Motor neuron (in vitro differentiated cells): ENCODE measurements at places on chromosomes 12 and 14. TPM values are rescaled to one million over a fixed set of nuclear protein-coding genes. Genes with fewer than 3 reads are reported as not detected.
A peak's percentile ranks its signal among the peaks of the same experiment; 100 is the strongest.

GLT8D2 gene
- 2.7 and 3.0 TPM in 2 replicates for total RNA-seq

CLEC4E gene
- total RNA-seq: not detected in 2 replicates

SLC10A1 gene
- 1.6 and 1.8 TPM in 2 replicates for total RNA-seq

RHEBL1 gene
- 0.45 and 0.62 TPM in 2 replicates for total RNA-seq

PRDM4 gene
- 29.9 and 32.7 TPM in 2 replicates for total RNA-seq

CLMN gene
- 3.5 and 4.2 TPM in 2 replicates for total RNA-seq

JPH4 gene
- 22.3 and 25.8 TPM in 2 replicates for total RNA-seq

TTC6 gene
- 0.05 and 0.50 TPM in 2 replicates for total RNA-seq

LMBR1L gene
- 68.6 and 88.9 TPM in 2 replicates for total RNA-seq

MYH6 gene
- total RNA-seq: not detected in 2 replicates

GPX2 gene
- total RNA-seq: 0.92 TPM in 1 of 2 replicates, not detected in the other

CLEC4C gene
- total RNA-seq: not detected in 2 replicates

ZBTB42 gene
- total RNA-seq: 1.0 and 1.1 TPM in 2 replicates

LUM gene
- total RNA-seq: 337 and 345 TPM in 2 replicates

GRCh38 chr12:71300772-71301675 lies 138.6 kb upstream of the LGR5 start:
- ATAC-seq: no peak

- peak; percentile 96 for ATAC-seq
Observed at GRCh38 chr12:117875744-117876435, 92.9 kb downstream of the KSR2 start.

- no peak for ATAC-seq
Observed at GRCh38 chr12:3631759-3632158, 121.2 kb downstream of the CRACR2A start.

- no peak for ATAC-seq
Observed at GRCh38 chr12:132500142-132500855, 10.3 kb downstream of the FBRSL1 start.

- ATAC-seq: no peak
Observed at GRCh38 chr14:44712024-44712815, 205.1 kb upstream of the FSCB start.

- ATAC-seq: no peak
Observed at GRCh38 chr12:102026728-102027127, 35.1 kb downstream of the WASHC3 start.

DNA sequence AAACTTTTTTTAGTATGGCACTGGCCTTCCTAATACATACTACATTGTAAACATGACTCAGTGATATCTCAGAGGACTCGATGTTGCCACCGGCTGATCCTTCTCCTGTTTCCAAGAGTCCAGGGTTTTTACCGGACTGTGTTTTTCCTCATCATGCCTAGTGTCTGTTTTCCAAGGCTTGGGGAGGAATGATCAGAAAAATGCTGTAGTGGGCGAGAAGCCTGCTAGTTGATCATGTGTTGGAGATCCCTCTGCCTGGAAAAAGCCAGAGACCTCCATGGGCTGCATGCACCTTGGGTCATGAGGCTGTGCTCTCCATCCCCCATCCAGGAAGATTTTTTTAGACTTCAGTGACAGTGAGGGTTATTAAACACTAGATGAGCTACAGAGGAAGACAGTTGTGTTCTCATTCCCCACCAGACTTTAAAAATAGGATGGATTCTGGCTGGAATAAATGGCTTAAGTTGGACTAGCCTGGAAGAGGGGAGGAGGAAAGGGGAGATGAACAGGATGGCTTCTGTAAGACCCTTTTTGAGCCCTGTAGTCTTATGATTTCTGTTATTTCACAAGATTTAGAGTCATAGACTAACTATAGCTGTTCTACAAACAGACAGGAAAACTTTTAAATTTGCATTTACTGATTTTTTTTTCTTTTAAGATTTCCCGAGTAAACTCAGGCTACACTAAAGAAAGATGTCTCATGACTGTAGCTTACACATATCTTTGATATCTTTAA lies 145.7 kb downstream of the SAMD4A start:
- ATAC-seq: no peak

DNA sequence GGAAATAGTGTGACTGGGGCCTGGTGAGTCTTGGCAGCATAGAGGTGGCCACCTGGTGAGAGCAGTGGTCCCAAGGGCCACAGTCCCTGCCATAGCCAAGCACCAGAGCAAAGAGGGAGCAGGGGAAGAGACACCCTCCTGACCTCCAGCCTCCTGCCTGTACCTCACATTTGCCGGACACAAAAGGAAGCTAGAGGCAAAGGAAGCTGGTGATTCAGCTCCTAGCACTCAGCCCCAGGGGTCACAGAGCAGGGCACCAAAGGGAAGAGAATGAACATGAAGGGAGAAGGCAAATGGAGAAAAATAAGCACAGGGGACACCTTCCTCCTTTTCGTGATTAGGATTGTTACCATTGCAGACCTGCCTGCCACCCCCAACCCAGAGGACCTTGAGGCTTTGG lies 216.8 kb downstream of the ZFP36L1 start:
- ATAC-seq: no peak

- ATAC-seq: no peak
Observed at GRCh38 chr12:80273144-80273543, 170.9 kb upstream of the PTPRQ start.

DNA sequence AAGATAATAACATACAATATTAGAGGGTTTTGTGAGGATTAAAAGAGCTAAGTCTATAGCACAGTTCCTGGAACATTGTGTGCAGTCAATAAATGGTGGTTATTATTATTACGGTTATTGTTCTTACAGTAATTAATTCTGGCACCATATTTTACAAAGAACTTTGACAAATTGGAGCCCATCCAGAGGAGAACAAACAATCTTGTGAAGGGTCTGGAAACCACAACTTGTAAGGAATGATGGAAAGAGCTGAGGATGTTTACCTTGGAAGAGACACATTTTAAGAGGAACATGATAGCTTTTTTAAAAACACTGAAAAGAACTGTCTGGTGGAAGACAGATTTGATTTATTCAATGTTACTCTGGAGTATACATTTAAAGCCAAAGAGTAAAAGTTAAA lies 150.5 kb upstream of the KRR1 start:
- no peak for ATAC-seq

- no peak for ATAC-seq
Observed at GRCh38 chr12:6699259-6699988, 1.2 kb downstream of the PIANP start.

GRCh38 chr14:58426670-58427280 lies 556 bp downstream of the TIMM9 start:
- ATAC-seq: peak; percentile 57

GRCh38 chr12:1279050-1279449 lies 288.0 kb downstream of the ERC1 start:
- ATAC-seq: no peak

GRCh38 chr12:52266514-52266913 lies 7.9 kb upstream of the KRT86 start:
- no peak for ATAC-seq

DNA sequence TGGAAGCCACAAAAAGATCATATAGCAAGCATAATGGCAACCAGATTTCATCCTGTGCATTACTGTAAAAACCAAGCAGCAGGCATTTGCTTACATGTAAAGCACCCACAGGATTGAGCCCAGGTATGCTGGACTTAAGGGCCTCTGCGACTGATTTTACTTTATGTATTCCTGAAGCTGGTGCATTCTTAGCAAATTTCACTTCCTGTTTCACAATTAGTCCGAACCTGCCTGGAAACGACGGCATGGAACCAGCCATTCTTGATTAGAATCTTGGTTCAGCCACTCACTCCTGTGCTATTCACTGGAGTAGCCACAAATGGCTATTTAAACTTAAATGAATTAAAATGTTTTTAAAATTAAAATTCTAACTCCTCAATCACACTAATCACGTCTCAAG lies 239.2 kb downstream of the NUAK1 start:
- ATAC-seq: no peak

- no peak for ATAC-seq
Observed at GRCh38 chr14:55874785-55875184, 243.4 kb upstream of the PELI2 start.

GRCh38 chr12:52812749-52813148 lies 1.2 kb downstream of the KRT4 start:
- no peak for ATAC-seq

GRCh38 chr14:66443785-66444184 lies 42.4 kb upstream of the CCDC196 start:
- ATAC-seq: no peak

- no peak for ATAC-seq
Observed at GRCh38 chr14:28651148-28651547, 115.4 kb upstream of the FOXG1 start.
